ENCODE measurements at places on chromosomes 16 and 17.

GRCh38 chr17:79855331-79856124 lies 16.3 kb upstream of the CBX4 start:
- DNase-seq, result no peak

- DNase-seq, result no peak
Observed at GRCh38 chr17:74371653-74372147, 4.4 kb downstream of the GPR142 start.

GRCh38 chr17:32927724-32928585 lies at the start of gene TMEM98:
Gene TMEM98, plus strand, starts transcription at chr17:32928153. Its CDS starts 3,376 bp downstream, at chr17:32931529.
- DNase-seq, result peak; percentile 29

GRCh38 chr17:55005520-55005919 lies 37.0 kb downstream of the STXBP4 start:
- DNase-seq, result peak; percentile 8

- DNase-seq, result peak; percentile 57
Observed at GRCh38 chr16:30112197-30113030, 923 bp downstream of the GDPD3 start.

GRCh38 chr16:89293276-89294143 lies 76.0 kb downstream of the ZNF778 start:
- no peak for DNase-seq

DNA sequence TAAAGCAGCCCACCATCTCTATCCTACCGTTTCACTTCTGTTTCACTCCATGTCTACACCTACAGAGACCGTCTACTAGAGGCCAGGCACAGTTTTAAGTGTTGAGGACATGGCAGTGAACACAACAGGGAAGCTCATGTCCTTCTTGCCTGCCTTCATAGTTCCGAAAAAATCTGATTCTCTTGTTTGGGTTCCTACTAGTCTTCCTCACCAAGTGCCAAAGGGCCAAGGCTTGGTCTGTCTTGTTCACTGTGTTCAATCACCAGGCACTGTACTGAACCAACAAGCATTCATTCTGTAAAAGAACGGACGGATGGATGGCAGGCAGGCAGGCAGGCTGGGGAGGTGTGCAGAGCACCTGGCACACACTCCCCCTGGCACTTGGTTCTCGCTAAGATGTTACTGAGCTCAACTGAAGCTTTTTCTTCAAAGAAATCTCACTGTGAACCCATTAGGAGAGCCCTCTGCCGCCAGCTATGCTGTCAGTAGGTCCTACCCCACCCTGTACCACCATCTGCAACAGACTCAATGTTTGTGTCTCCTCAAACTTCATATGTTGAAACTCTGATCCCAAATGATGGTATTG lies 2.5 kb downstream of the DEXI start:
- DNase-seq, result no peak
